ENCODE measurements at places on chromosomes 6 and 20. TPM values are rescaled to one million over a fixed set of nuclear protein-coding genes. Genes with fewer than 3 reads are reported as not detected.

- DNase-seq: no peak
These were observed 153.5 kb upstream of the OGFRL1 start for GRCh38 chr6:71134929-71135642.

GRCh38 chr6:5843078-5843477 lies 163.6 kb downstream of the NRN1 start:
- no peak for DNase-seq

DNA sequence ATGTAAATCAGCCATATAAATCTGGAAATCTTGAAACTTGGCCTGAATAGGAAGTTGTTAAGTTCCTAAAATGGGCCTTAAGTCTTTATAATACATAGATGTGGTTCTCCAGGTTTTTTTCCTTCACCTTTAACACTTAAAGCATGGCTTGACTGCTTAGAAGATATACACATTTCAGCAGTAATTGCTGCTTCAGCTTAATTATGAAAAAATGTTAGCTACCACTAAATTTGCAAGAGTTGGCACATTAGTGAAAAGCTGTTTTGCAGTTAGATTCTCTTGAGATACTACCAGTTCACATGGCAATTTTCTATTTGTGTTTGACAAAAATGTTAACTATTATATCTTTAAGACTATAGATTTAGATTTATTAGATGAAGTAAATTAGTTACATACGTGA lies 72.7 kb upstream of the MYO6 start:
- no peak for DNase-seq

DNA sequence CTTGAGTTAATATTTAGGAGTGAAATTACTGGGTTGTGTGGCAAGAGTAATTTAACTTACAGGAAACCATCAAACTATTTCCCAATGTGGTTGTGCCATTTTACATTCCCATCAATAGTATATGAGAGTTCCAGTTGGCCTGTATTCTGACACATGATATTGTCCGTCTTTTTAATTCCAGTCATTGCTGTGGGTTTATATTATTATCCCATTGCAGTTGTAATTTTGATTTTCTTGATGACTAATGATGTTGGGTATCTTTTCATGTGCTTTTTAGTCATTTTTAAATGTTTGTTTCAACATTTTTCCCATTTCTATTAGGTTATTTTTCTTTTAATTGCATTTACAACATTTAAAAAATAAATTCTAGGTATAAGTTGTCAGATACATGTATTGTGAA lies 614.0 kb downstream of the UTRN start:
- peak; percentile 48 for DNase-seq

DNA sequence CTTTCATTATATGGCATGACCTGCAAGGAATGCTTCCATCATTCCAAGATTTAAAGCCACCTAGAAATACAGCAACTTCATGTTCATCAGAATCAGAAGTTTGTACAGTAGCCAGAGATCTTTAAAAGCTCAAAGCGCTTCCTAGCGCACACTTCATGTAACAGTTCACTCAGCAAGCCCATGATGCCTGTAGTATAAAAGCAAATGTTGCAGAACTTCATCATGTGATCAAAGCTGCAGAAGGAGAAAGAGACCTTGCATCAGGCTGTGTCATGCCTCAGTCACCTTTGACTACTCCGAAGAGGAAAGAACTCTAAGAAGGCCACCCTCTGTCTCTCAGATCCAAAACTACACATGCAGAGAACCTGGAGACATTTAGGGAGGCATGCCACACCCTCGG lies 78.5 kb downstream of the AGPAT4 start:
- no peak for DNase-seq

GRCh38 chr20:53829255-53829723 lies 235.7 kb upstream of the ZNF217 start:
- DNase-seq: peak; percentile 96

DNA sequence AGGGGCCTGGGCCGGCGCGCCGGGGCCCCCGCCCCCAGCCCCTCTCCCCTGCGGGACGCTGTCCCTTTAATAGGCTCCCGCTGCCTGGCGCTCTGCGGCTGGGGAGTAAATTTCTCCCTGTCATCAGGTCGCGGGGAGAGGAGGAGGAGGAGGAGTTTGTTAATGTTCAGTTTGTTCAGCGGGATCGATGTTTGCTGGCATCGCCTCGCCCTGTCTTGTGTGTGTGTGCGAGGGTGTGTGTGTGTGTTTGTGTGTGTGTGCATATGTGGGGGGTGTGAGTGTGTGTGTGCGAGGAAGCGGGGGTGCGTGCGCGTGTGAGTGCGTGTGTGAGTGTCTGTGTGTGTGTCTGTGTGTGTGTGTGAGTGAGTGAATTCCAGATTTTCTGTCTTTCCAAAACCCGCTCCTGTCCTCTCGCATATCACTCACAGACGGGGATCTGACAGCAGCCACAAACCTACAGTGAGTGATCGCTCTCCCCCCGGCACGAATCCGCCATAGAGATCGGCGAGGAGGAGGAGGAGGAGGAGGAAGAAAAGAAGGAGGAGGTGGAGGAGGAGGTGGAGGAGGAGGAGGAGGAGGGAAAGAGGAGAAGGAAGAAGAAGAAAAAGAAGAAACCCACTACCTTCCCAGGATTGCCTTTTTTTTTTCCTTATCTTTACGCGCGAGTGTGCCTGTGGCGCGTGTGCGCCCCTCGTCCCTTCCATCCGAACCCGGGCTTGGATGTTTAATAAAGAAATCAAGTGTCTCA lies at the start of gene TSHZ2:
Gene TSHZ2, plus strand, starts transcription at position 169 of the 748 bp plus-strand sequence. CDS start 936 bp downstream, outside the sequence.
- peak; percentile 73 for DNase-seq

DNA sequence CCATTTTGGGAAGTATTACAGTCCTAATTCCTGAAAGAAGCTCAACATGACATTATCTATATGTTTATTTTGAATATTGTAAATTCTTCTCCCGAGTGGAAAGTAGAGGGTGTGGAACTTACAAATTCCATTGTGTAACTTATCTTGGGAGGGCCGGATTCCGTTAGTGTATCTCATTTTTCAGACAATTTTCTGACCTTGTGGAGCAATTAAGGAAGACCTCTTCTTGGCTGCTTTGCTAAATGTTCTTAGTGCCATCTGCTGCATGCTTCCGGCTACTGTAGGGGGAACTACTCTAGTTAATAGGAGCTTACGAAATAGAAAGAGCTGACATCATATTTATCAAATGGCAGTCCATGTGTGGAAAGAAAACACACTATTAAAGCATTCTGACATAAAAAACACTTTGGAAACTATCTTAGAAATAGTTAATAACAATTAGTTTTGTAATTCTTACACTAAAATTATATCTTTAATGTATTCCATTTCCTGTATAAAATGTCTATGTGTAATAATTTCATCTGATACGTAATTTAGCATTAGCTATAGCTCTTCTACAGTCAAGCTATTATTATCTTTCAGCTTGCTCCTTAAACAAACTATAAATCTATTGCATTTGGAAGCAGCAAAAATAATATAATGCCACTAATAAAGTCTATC lies 41.5 kb upstream of the KCNQ5 start:
- peak; percentile 78 for DNase-seq

- DNase-seq: no peak
These were observed 309.7 kb downstream of the KIF16B start for GRCh38 chr20:16263582-16263981.

GRCh38 chr6:162525181-162525580 lies 202.4 kb downstream of the PRKN start:
- DNase-seq: no peak

GRCh38 chr6:17601386-17601703 lies 1.2 kb downstream of the FAM8A1 start:
- DNase-seq: no peak

DNA sequence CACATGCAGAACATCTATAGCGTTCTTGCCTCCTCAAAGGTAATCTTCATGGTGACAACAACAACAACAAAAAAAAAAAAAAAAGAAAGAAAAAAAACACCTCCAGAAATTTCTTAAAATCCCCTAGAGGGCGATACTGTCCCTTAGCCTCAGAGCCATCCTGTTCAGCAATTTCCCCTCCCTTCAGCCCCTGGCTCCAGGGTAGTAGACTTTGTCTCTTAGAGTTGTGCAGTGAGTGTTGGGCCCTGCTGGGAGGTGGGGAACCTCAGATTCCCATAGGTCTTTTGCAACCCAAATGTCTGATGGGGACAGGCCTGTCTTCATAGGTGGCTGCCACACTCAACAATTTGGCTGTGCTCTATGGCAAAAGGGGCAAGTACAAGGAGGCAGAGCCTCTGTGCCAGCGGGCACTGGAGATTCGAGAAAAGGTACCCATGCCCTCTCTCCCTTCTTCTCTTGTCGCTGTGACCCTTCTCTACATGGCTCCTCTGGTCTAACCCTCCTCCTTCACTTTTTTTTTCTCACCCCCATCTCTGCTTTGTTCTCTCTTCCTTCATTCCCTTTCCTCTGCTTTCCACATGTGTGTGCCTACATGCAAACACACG lies 6.0 kb upstream of the PTK7 start:
- DNase-seq: peak; percentile 52

- DNase-seq: no peak
These were observed 98.3 kb downstream of the ANKRD60 start for GRCh38 chr20:58130156-58130555.

GRCh38 chr20:3158968-3159431 lies 665 bp downstream of the FASTKD5 start:
- DNase-seq: no peak

DNA sequence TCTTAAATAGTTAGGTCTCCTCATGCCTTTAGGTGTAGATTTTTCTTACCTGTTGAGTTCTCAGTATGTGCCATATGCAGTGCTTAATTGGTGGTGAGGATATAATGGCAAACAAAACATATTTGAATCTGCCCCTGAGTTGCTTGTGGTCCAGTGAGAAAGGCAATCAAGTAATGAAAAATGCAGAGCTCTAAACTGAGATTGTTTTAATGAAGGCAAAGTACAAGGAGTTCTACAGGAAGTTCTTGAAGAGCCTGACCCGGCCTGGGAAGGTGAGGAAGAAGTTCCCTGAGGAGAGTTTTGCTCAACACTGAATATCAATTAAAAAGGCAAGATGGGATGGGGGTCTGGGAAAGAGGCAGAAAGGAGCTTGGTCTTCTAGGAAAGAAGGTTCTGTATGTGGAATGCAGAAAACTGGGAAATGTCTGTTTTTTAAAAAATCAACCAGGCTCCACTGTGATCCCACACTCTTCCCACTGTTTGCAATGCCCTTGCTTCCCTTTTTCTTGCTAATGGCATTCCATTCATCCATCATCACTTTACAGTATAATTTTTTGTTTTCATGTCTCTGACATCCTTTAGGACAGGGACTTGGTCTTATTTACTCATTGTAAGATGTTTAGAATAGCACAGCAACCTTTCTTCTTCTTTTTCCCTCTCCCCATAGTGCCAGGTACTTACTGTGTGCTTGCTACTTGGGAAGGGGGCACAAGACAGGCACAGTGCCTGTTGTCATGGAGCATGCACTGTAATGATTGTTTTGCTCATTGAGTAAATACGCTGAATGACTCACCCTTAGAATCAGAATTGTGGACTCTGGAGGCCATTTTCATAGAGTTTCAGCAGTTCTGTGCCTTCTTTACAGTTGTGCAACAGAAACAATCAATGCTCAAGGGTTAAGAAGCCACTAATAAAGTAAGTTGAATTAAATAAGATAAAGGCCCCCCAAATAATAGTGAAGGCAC lies 64.3 kb downstream of the ANKS1A start:
- peak; percentile 51 for DNase-seq

- DNase-seq: no peak
These were observed 63.4 kb upstream of the PMEPA1 start for GRCh38 chr20:57773059-57773815.

- no peak for DNase-seq
These were observed 256.3 kb downstream of the ERMARD start for GRCh38 chr6:170007468-170008293.

GRCh38 chr20:36391955-36392354 lies 85.8 kb downstream of the DLGAP4 start:
- DNase-seq: no peak

GRCh38 chr6:139612135-139612465 lies 237.7 kb upstream of the CITED2 start:
- no peak for DNase-seq

Gene PSORS1C1
- 8.8 TPM for total RNA-seq

Gene STMN3
- 29.2 TPM for total RNA-seq

Gene POM121L2
- total RNA-seq: not detected

Gene ARMH2
- not detected for total RNA-seq

Gene SMLR1
- total RNA-seq: not detected

Gene ECT2L
- not detected for total RNA-seq

Data from astrocyte (in vitro differentiated cells and primary cell).